ENCODE measurements at places on chromosomes 1 and 21. TPM values are rescaled to one million over a fixed set of nuclear protein-coding genes. Genes with fewer than 3 reads are reported as not detected.

DNA sequence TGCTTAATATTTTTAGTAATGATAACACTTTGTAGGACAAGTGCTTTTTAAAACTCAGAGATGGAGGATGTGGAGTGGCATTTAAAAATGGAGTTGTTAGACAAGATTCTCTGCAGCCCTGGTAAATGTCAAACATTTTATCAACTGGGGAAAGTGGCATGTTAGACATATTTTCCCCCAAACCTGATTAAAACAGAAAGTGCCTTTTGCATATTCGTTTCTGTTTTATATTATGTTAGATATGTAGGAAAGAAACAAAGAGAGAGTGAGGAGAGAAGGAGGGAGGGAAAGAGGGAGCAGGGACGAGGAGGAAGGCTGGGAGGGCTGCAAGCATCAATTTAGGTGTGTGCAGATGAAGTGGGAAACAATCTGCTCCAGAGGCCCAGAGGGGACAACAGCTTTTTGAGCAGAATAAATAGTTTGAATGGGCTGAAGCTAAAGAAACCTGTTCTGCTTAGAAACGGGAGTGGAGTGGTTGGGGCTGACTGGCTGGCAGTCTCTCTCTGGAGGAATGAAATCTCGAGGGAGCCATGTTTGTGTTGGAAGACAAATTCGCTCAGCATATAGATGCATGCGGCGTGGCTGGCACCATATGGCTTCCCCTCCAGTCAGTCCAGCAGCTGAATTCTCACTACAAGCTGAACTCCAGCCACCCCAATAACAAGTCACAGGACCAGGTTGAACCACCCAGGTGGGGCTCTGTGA lies 502.2 kb downstream of the AJAP1 start:
- DNase-seq, result no peak

- DNase-seq, result no peak
These were observed 298.5 kb downstream of the SRGAP2C start for GRCh38 chr1:121483234-121483633.

KRTAP21-2 gene
- total RNA-seq, result not detected

GRCh38 chr1:215720126-215720525 lies 153.0 kb downstream of the KCTD3 start:
- DNase-seq, result no peak

FRRS1 gene
- total RNA-seq, result 6.9 TPM

- no peak for DNase-seq
These were observed at the start of gene WNT3A for GRCh38 chr1:228006786-228007048. TSS of gene WNT3A (plus strand) at chr1:228006998. CDS start at chr1:228007129, 131 bp downstream.

DNA sequence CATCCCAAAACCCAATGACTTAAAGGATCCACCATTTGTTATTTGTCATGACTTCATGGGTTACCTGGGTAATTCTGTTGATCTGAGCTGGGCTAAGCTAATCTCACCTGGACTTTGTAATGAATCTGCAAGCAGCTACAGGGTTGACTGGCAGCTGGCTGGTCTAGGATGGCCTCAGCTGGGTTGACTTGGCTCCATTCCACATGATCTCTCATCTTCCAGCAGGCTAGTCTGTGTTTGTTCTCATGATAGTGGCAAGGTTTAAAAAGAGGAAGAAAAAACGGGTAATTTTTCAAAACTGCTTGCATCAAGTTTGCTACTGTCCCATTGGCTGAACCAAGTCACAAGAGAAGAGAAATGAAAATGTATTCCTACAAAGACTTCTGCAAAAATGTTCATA lies 24.8 kb upstream of the ZMYM4 start:
- peak; percentile 66 for DNase-seq

GRCh38 chr1:20227704-20228103 lies 41.4 kb upstream of the PLA2G2C start:
- no peak for DNase-seq

GRCh38 chr1:204084247-204084772 lies 11.4 kb downstream of the SOX13 start:
- no peak for DNase-seq

DNA sequence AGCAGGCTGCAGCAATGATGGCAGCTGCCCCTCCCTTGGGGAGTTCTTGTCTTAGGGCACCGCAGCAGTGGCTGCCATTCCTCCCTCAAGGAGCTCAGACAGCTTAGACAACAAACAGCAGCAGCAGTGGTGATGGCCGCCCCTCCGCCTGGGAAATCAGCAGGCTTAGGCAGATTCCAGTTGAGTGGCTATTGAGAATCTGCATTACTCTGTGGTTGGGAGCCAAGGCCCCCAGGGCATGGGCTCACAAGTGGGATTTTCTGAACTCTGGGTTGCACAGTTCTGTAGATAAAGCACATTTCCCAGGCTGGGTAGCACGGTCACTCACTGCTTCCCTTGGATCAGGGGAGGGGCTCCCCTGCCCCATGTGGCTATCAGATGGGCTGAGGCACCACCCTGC lies 1280.7 kb upstream of the TMPRSS15 start:
- DNase-seq, result no peak

DNA sequence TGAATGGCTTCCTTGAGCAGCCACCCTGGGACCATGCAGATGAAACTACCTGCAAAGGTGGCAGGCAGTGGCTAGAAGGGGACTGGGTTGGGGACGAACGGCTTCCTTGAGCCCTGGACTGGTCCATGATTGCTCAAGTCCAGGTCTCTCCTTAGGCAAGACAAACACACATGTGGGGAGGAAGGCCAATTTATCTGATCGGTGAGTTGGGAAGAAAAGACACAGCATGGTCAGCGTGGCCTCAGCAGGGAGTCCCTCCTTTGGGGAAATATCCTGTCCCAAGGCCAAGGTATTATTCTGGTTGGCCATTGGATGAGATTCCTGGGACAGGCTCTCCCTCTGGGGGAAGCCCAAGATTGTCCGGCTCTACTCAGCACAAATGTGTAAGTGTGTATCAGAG lies 116.3 kb upstream of the ERG start:
- no peak for DNase-seq

DNA sequence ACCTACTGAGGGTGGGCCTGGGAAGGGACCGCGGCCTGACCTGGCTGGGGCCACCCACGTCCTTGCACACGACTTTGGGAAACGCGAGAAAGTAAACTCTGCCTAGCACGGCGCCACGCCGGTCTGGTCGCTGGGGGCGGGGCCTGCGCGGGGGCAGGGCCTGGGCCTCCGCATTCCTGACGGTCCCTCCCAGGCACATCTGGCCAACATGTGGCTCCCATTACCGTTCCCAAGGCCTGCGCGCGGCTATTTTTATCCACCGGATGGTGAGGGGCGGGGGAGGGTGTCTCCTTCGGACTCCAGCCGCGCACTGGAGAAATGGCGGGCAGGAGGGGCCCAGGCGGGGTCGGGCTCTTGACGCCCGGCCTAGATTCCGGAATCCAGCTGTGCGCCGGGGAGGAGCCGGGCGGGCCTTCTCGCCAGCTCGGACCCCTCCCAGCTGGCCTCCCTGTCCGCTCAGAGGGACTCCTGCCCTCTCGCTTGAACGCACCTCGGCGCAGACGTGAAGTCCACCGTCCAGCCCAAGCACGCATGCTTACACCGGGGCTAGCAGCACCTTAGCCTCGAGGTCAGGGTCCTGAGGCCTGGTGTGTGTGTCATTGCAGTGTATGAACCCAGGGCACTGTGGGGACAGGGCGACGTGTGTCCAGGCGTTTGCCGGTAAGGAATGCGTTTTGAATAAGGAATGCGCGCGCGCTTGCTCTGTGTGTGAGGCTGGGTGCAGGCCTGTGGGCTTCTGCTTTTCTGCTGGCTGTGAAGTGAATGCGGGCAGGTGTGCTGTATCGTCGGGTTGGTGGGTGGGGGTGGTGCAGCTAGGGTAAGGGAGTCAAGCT lies 2.1 kb downstream of the EVA1B start:
- DNase-seq, result peak; percentile 67

GRCh38 chr1:152514715-152515433 lies 592 bp downstream of the CRCT1 start:
- DNase-seq, result no peak

TBX19 gene
- 0.76 TPM for total RNA-seq

GRCh38 chr1:7594002-7594713 lies 176.9 kb upstream of the VAMP3 start:
- no peak for DNase-seq

DNA sequence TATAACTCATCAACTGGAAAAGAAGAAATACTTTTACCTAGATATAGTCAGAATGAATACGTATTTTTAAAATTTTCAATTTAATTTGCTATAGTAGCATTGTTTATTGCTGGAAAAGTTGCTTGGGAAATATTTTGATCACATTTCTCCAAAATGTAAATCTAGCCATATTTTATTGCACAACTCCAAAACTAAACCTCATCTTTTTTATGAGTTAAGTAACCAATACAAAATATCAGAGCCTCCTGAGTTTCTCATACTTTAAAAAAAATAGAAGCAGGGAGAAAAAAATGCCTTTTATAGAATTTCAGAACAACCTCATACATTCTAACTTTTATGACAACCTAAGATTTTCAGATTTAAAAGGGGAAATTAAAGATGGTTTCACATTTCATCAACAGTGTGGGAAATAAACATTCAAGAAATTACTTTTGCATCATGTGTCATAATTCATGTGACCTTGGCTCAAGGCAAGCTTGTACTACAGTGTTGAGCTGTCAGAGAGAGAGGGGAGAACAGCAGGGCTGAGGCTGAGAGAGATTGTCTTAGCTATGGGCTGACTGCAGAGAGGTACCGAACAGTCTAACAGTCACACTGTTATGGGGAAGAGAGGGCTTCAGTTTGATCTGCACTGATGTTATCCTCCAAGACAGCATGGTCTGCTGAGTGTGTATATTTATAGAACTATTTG lies 519.0 kb downstream of the LTN1 start:
- DNase-seq, result no peak

GRCh38 chr21:36945496-36946138 lies 20.9 kb downstream of the HLCS start:
- DNase-seq, result no peak

DNA sequence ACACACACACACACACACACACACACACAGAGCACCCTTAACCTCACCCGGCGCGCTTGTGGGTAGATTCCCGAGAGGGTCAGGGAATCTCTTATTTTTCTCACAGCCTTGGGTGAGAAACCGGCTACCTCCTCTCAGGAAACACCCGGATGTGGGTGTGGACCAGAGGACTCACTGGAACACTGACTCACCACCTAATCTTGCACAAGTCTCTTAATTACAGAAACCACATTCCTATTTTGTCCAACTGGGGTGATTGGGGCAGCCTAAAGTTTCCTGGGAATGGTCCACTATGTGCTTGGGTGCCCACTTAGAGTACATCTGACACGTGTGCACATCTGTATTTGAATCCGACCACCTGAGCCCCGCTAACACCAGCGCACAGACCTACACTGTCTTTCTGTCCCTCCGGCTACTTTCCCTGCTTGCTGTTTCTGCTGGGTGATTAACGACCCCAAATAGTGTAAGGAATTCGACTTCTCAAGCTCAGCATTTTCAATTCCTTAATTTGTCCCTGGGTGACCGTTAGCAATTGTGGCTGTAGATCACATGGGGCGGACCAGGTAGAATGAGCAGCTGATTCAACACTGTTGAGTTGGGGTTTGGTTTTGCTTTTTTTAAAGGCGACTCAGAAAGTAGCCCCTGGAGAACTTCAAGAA lies 14.0 kb upstream of the TBX15 start:
- no peak for DNase-seq

CRABP2 gene
- total RNA-seq, result not detected

- no peak for DNase-seq
These were observed 90.7 kb downstream of the TNFSF18 start for GRCh38 chr1:172960019-172960418.

FOXO6 gene
- total RNA-seq, result 0.53 TPM

DNA sequence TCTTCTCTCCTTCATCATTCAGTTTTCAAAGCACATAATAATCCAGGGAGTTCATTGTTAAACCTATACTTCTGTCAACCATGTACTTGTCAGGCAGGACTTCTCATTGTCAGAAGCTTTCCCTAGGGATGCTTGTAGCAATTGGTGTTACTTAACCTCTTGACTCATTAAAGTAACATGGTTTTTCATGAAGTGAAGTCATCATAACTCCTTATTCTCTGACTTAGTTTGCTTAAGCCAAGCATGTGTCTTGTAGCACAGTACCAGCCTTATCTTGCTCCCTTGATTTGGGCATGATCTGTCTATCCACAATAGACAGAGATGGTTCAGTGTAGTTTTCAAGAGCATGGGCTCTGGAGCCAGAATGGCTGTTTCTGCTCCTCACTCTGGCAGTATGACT lies 45.3 kb downstream of the LRIG2 start:
- DNase-seq, result no peak

CD1B gene
- total RNA-seq, result not detected

DNA sequence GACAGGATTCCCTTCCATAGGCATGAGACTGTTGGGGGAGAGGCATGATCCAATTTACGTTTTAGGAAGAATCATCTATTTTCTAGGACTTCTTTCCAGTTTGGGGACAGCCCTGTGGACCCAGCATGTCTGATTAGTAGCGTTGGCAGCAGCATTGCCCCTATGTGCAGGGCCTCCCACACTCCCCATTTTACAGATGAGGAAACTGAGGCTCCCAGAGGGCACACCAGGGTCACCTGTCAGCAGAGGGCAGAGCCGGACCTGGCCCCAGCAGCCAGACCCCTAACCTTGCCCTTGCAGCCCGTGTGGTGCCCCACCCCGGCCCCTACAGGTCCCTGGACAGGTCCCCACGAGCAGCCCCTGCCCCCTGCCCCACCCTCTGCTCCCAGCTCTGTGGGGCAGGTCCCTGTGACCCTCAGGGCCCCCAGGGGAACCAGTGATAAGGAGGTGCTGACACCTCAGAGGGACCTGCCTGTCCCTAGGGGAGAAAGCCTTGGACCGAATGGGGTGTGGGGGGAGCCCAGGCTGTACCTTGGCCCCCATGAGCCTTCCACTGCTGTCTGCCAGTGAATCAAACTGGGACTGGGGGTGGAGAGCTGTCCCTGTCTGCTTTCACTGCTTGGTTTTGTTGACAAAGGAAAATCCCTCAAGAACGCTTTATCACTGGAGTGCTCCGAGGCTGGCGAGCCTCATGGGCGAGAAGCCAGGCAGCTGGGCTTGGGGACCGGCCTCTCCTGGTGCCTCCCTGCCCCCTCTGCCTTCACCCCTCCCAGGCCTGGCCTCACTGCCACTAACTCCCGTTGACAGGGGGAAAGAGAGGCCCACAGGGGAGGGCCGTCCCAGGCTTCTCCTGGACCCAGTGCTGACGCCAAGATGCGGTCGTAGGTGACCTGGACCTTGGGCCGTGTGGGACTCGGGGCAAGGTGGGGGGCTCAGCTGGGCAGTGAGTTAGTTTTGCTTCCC lies 39.4 kb upstream of the CCDC27 start:
- no peak for DNase-seq

TMCC2 gene
- total RNA-seq, result 4.1 TPM

DNA sequence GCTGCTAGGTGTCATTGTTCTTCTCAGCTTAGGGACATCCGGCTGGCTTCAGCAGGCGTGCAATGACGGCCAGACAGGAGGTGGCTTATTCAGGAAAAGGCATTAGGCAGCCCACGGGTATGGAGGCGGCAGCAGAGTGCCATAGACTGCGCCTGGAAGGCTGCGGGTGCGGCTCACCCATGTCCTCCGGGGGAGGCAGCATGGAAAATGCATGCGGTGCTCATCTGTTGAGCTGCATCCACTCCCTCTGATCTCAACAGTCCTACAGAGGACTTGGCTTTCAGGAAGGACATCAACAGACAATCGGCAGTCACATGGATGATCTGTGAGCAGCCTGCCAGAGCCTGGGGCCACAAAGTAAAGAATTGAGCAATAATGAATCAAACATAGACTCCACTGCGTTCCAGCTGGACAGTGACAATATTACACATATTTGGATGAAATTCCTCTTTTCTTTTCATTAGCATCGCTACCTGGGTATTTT lies 42.9 kb downstream of the UMODL1 start:
- no peak for DNase-seq

KAZN gene
- 18.2 TPM for total RNA-seq

Measured in Peyer's patch (tissue), 4 donors.